ENCODE measurements at places on chromosomes 2 and 18.

DNA sequence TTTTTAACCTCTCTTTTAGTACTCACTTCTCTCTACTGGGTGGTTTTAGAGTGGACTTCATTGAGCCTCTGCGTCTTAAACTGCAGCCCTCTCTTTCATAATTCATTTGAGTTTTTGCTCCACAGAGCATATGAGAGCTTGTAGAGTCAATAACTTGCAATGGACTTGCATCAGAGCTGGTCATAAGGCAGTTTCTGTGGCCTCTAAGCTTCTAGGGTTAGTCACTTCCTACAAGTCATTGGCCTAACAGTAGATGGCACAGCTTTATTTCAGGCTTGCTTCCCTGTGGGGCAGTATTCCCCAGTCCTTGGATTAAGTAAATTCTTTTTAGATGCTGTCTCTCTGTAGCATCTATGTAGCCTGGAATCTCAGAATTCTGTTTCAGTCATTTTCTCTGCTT lies 1435.7 kb downstream of the LRP1B start:
- no peak for DNase-seq

DNA sequence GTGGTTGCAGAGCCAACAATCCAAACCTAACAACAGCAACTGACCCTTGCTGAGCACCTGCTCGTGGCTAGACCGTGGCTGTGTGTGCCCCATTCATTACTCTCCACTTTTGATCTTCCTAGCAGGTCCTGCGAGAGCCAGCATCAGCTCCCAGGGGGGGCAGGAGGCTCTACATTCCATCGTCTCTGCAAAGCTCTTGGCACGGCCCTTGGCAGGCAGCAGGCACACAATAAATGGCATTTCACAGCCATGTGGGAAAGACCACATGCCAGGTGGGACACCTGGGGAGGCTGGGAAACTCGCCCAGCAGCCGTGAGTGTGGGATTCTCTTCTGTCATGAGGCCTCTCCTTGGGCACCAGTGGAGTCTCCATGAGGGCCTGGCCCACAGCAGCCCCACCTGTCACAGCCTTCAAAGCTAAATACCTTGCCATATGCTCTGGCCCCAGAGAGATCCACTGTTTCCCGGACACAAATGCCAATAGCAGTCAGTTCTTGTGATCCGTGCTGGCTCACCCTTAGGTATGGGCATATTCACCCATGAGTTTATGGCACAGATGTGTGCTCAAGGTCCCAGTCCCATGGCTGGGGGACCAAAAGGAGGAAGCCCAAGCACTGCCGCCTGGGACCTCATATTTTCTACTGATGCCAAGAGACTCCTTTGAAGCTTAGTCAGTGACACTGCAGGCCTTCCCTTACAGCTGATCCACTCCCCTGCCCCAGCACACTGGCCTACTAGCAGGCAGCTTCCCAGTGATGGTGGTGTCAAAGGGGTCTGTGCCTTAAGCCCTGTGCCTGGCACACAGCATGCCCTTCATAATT lies 6.8 kb upstream of the TEX51 start:
- no peak for DNase-seq

DNA sequence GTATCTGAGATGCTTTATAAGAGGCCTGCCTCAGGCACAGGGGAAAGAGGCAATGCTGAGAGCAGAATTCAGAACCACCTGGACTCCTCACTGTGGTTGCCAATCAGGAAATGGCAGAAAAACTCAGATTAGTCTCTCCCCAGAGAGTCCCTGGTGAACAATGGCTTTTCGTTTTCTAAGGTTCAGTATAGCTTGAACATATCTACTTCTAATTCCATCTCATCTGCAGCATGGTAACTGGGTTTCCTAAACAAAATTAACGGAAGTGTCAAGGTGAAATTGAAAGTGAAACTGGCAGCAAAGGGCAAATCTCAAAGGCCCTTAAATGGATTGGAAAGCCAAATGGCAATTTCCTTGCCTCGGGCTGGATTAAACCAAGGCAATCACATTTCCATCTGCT lies 480.2 kb upstream of the ACVR2A start:
- DNase-seq = no peak

DNA sequence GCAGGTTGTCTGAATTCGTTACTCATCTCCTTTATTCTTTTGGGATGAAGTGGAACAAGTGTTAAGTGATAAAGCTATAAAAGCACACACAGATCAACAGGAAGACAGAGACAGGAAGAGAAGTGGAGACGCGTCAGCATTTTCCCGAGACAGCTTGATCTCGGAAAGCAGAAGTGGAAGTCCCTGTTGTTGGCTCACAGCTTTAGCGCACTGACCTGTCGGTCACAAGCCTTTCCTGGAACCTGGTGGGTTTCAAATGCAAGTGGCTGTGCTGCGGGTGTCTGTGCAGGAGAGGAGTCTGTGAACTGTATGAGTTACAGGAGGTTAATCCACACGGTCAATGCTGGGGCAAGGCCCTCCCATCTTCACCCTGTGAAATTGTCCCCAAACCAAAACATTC lies 116.6 kb upstream of the PELI1 start:
- no peak for DNase-seq

DNA sequence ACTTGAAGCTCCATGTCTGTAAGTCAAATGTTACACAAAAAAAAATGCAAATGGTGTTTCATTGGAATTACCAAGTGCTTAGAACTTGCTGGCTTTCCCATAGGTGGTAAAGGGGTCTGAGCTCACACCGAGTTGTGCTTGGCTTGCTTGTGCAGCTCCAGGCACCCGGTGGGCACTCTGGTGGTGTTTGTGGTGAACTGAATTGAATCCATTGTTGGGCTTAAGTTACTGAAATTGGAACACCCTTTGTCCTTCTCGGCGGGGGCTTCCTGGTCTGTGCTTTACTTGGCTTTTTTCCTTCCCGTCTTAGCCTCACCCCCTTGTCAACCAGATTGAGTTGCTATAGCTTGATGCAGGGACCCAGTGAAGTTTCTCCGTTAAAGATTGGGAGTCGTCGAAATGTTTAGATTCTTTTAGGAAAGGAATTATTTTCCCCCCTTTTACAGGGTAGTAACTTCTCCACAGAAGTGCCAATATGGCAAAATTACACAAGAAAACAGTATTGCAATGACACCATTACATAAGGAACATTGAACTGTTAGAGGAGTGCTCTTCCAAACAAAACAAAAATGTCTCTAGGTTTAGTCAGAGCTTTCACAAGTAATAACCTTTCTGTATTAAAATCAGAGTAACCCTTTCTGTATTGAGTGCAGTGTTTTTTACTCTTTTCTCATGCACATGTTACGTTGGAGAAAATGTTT lies 97.9 kb upstream of the IL1R2 start:
- DNase-seq = no peak

DNA sequence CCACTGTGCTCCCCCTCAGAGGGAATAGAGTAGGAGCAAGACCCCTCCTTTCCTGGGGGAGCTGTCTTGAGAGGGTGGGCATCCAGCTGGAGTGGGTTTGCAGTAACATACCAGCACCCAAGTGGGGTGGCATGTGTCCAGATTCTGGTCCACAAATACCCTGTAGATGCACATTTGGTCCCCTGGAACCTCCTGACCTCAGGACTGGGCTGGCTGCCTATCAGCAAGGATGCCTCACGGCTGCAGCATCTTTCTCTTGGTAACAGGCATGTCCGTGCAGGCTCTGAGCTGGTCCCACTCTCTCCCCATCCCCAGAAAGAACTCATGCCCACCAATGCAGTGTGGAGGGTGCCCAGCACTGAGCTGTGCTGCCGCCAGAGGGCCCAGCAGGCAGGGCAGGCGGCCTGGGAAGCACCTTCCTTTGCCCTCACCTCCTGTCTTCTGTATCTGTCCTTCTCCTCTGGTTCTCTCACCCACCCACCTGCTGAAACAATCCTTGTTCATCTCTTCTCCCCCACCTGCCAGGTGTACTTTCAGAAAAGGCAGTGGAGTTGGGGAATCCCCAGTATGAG lies 47.4 kb downstream of the ITGB1BP1 start:
- DNase-seq = no peak

- no peak for DNase-seq
These were observed 45.1 kb downstream of the WDFY1 start for GRCh38 chr2:223900066-223900465.

DNA sequence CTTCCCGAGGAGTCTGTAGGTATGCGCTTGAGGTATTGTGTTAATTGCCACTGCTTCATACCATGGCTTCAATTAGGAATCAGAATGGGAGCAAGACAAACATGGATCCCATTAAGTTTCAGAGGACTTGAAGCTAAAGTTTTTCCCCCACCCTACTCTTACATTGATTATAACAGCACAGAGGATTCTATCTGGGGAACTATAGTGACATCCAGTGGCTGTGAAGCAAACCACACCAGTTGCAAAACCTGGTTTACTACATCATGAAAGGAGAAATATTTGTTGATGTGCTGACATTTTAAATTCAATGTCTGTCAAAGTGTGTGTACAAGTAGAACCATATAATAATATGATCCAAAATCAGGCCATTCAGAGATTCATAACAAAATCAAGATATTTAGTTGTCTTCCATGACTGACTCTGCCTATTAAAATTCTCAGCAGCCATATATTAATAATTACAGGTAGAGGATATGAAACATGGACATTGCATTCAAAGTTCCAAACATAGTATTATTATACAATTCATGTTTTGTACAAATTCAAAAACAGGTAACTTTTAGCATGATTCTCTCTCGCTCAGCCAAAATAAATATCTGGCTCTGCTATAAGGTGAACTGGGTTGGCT lies 82.9 kb downstream of the GRB14 start:
- no peak for DNase-seq

- no peak for DNase-seq
These were observed 48.9 kb downstream of the PARD6G start for GRCh38 chr18:80198391-80198790.

GRCh38 chr2:26710743-26711456 lies 18.4 kb downstream of the KCNK3 start:
- DNase-seq = no peak

- DNase-seq = no peak
These were observed 103.2 kb downstream of the INHBB start for GRCh38 chr2:120448961-120449810.

- DNase-seq = no peak
These were observed 10.0 kb upstream of the RHOB start for GRCh38 chr2:20436716-20437470.

- no peak for DNase-seq
These were observed 49.2 kb upstream of the KCNG2 start for GRCh38 chr18:79748321-79749180.

DNA sequence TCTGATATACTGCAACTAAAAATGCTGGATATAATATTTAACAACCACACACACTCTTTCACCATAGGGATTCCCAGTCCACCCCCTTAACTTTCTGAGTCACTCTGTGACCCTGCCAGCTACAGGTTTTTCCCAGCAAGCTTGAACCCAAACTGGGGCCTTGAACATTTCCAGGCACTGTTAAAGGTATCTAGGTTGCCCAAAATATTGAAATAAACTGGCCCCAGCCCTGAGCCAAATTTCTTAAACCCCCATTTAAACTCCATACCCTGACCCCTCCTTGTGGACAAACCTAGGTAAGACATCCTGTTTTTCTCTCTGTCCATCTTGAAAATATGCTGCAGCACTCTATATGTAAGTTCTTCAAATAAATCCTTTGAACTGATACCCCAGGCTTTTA lies 19.7 kb upstream of the DCTN1 start:
- no peak for DNase-seq

Data from stimulated activated CD8-positive, alpha-beta memory T cell treated with anti-CD3 and anti-CD28 coated beads, Interleukin-7, amount 100 ng/mL, for 1 hour (primary cell).